Stimulated activated CD4-positive, alpha-beta T cell treated with anti-CD3 and anti-CD28 coated beads, TNF-alpha, amount 100 ng/mL, for 1 hour (primary cell): ENCODE measurements at places on chromosomes 6 and 20.

DNA sequence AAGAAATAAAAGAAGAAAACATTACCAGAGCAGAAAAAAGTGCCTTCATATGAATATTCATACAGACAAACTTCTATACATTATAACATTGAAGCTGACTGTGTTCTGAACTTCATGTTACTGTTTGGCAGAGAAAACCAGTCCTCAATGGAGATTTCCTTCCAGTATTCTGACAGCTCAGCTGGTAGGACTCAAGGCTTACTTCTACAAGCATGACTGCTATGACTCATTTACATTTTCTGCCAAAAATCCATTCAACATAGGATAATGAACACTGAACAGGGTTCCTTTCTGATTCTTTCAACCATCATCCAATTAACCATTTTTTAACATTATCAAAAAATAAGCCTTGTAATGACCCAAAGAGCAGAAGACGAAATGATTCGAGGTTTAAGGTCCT lies 25.4 kb downstream of the COL9A1 start:
- DNase-seq: no peak

- DNase-seq: peak; percentile 13
Observed at GRCh38 chr6:109073344-109074132, 21.1 kb downstream of the SESN1 start.

DNA sequence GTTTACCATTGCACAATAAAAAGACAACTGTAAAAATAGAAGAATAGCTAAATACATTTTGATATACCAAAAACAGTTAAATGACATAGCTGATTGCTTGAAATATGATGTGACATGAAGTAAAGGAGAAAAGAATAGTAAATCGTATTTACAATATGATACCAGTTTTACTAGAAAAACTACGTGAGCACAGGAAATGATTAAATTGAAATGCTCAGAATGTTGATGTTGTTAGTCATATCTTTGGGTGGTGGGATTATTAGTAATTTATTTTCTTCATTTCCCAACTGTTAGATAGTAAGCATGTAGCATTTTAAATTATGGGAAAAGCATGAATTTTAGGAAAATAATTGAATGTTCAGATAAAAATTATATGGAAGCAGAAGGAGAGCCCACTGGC lies 268.3 kb upstream of the TAB2 start:
- DNase-seq: no peak

- DNase-seq: no peak
Observed at GRCh38 chr6:108438918-108439317, 121.8 kb upstream of the FOXO3 start.

GRCh38 chr20:51337126-51337805 lies 205.3 kb downstream of the NFATC2 start:
- no peak for DNase-seq

- DNase-seq: no peak
Observed at GRCh38 chr6:53983301-53983700, 127.9 kb upstream of the MLIP start.

DNA sequence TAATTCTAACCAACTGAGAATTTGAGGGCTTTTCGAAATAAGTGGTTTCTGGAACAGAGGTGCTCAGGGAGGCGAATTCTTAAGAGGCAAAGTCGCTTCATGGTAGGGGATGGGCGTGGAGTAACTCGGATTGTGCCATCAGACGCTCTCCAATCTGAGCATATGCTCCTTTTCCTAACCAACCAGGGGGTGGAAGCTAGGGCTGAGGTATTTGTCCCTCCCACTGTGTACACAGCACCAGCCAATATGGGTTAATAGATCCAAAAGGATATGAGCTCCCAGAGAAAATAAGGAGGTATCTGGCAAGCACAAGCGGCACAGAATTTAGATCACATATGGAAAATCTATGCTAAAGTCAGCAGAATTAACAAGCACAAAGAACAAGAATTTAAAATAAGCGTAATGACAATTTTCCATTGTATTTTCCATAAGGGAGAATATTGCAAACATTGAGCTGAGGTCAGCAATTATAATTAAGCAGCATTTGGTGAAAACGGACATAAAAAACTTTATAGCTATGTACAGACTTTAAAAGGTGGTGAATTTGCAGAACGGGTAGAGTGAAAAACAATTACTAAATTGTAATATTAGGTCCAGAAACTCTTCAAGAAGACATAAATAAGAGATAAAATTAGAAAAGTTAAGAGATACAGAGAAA lies 55.0 kb upstream of the PHACTR1 start:
- no peak for DNase-seq

DNA sequence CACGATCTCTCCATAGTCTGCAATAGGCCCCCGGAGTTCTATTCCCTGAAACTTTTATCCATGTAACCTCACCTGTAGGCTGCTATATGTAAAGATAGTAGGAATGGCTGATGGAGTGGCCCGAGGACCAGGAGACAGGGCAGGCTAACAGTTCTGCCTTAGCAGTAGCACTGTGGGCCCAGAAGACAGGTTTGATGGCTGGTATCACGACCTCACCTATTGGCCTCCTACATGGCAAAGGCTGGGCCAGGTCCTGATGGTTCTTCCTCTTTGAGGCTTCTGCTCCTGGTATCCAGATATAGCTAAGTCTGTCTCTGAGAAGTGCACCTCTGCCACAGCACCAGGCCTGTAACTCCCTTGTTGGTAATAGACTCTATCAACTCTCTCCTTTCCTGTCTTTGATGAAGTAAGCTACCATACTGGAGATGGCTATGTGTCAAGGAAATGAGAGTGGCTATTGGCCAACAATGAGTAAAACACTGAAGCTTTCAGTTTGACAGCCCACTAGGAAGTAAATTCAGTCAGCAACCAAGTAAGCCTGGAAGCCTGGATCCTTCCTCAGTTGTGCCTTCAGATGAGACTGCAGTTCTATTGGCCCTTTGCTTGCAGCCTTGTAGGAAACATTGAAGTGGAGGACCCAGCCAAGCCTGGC lies 5.7 kb downstream of the SPEF1 start:
- DNase-seq: no peak

DNA sequence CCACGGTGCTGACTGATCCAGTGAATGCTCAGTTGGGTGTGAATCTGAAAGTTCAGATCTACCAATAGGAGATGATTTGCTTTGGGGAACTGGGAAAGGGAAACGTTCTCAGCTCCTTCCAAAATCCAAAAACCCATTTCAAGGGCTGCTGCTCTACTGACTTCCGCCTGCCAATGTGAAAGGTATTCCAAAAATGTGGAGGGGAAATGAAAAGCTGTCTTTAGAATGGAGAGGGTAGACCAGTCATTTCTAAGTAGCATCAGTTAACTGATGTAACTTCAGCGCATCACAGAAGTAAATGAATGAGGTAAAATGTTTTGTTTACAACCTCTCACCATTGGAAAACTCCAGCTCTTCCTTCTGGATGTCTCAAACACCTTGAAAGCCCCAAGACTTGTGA lies 19.6 kb upstream of the EYA2 start:
- no peak for DNase-seq

- DNase-seq: no peak
Observed at GRCh38 chr6:3138341-3138740, 19.0 kb downstream of the TUBB2A start.

DNA sequence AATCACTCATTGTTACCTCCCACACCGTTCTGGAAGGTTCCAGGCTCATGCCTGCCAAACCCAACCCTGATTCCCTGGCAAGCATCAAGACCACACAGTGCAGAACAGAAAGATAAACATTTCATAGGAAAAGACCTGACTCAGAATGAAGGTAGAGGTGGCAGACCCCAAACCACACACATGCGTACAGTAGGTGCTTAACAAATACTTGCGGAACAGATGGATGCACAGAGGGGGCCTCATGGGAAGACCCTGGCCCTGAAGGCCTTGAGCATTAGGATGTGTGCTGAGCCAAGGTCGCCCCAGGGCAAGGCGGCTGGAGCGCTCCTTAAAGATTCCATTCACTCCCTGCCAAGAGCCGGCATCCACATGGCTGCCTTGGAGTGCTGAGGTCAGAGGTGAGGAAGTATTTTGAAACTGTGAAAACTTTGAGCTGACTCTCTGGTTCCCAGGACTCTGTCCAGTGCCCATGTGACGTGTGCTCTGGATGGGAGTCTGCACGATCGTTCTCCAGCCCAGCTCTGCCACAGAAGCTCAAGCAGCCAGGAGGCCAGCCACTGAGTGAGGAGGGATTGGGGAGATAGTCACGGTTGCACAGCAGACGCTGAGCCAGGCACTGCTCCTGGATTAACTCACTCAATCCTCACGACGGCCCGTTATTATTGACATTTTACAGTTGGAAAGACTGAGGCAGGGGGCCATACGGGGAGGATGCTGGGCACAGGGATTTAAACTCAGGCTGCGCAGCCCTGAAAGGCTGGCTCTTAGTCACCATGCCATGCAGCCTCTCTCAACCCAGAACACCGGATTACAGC lies 65.5 kb upstream of the AFDN start:
- DNase-seq: no peak

DNA sequence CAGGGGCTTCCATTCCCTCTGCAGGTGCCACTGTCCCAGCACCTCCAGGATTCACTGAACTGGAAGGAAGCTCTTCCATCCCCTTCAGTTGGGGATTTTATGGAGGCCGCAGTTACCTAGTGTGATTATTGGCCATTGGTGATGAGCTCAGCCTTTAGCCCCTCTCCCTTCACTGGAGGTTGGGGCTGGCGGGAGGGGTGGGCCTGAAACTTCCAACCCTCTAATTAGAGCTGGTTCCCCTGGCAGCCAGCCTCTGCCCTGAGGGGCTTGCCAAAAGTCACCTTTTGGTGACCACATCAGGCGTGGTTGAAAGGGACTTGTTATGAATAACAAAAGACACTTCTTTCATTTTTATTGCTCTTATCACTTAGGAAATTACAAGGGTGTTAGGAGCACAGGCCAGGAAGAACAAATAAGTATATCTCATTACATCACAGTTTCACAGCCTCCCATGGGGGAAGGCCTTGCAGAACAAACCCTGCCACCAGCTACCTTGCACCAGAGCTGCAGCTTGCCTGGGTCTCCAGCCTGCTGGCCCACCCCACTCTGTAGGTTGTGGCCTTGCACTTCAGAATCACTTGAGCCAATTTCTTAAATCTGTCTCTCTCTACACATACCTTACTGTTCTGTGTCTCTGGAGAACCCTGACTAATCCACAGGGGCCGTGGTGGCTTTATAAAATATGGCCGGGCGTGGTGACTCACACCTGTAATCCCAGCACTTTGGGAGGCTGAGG lies 5.0 kb downstream of the PYGB start:
- DNase-seq: no peak

DNA sequence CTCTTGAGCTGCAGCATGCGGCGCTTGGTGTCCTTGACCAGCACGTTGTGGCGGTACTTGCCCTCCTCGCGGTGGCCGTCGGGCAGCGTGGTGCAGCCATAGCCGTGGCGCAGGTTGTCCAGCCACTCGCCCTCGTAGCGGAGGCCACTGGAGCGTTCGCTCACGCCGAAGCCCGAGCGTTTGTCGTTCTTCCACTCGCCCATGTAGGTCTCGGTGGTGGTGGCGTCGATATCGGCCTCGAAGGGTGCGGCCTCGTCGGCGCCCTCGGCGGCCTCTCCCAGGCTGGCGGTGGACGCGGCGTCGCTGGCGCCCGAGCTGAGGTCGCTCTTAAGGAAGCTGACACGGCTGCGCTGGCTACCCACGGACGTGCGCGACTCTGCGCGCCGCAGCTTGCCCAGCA lies 27.3 kb downstream of the JPH2 start:
- DNase-seq: no peak

GRCh38 chr6:12163744-12164507 lies 126.2 kb upstream of the EDN1 start:
- DNase-seq: no peak

DNA sequence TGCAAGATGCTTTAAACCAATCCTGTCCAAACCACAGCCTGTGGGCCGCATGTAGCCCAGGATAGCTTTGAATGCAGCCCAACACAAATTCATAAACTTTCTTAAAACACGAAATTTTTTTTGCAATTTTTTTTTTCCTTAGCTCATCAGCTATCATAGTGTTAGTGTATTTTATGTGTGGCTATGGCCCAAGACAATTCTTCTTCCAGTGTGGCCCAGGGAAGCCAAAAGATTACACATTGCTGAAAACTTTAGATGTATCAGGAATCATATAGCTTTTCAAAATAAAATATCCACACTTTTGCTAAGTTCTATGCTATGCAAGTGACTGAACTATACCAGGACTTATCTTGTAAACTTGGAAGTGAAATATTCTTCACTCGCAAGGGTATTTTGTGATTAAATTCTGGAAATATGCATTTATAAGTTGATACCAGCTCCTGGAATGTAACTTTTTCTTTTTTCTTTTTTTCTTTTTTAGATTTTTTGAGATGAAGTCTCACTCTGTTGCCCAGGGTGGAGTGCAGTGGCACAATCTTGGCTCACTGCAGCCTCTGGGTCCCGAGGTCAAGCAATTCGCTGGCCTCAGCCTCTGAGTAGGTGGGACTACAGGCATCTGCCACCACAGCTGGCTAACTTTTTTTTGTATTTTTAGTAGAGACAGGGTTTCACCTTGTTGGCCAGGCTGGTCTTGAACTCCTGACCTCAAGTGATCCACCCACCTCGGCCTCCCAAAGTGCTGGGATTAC lies 49.8 kb downstream of the MTHFD1L start:
- no peak for DNase-seq

GRCh38 chr6:39847221-39847620 lies 55.0 kb downstream of the DAAM2 start:
- no peak for DNase-seq

DNA sequence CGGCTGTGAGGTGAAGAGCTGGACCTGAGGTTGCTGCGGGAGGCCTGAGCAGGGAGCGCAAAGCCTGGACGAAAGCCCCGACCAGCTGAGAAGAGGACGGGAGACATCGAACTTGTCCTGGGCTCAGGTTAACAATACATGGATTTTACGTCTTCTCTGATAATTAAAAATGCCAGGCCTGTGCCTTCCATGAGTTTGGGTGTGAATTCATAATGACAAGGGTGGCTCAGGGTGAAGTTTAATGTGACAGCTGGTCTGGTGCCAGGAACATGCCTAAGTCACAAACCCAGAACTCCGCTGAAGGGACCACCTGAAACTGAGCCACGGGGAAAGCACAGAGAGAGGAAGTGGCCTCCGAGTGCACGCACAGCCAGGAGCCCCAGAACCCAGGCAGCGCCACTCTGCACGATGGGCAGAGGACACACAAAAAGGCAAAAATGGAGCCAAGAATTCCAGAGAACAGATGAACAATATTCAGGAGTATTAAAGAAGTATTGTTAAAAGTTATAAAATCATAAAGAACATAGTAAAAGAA lies 150.1 kb upstream of the RPS6KA2 start:
- DNase-seq: no peak
